GM12865 (cell line): ENCODE measurements at places on chromosomes 5 and 9.

GRCh38 chr9:14133394-14133793 lies 180.5 kb downstream of the NFIB start:
- DNase-seq = no peak

GRCh38 chr5:99059685-99060084 lies 130.9 kb upstream of the CHD1 start:
- peak; percentile 26 for DNase-seq

GRCh38 chr9:137311171-137311985 lies 9.3 kb upstream of the NRARP start:
- DNase-seq = no peak

DNA sequence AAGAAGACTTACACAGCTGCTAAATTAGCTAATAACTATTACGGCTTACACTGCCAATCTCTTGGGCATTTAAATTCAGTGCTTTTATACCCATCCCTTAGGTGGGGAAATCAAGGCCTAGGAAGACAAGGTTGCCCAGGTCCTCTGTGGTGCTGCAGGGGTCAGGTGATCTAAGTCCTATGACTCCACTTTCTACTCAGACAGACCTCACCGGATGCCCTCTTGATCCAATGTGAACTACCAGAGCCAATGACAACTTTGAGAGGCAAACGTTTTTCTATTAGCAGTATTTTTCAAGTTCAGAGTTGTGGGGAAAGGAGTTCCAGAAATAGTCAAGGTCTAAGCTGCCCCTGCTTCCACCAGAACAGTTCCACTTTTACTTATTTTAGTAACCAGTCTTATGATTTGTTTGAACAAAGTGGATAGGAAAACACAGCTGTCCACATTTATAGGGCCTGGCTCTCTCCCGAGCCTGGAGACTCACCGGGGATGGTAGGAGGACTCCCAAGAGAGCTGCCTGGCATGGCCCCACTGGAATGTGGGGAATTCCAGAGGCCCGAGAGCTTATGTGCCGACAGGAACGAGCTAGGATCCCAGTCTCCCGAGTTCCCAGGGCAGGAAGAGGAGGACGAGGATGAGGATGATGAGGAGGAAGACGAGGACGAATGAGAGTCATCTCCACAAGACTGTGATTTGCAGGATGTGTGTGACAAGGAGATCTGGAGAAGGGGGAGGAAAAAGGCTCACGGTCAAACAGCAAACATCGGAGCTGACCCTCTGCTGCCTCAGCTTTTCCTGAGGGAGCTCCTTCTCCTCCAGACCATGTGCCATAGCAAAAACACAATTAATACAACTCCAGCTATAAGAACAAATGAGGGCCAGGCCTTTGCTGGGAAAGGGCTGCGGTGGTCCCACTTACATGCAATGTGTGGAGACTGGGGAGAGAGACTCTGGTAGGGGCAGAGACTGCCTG lies 16.7 kb downstream of the FAM193B start:
- no peak for DNase-seq

GRCh38 chr5:155416765-155417164 lies 403.2 kb downstream of the KIF4B start:
- DNase-seq = no peak

- DNase-seq = no peak
Observed at GRCh38 chr5:142213077-142213476, 104.5 kb downstream of the NDFIP1 start.

DNA sequence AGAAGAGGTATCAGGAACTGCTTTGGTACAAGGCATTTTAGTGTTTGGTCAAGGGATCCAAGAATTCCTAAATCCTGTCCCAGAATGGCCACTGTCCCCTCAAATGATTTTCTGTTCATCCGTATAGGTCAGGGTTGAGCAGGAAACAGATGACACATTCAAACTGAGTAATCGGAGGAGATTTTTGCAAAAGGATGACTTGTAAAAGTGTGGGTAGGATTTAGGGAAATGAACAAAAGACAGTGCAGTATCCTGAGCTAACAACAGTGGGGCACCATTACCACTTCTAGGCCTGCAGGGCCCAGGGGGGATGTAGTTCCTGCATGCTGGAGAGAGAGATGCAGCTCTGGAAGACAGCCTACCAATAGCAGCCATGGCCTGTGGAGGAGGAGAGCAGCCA lies 290.1 kb downstream of the ZSWIM6 start:
- no peak for DNase-seq

- DNase-seq = peak; percentile 49
Observed at GRCh38 chr5:153974131-153974812, 64.4 kb downstream of the FAM114A2 start.

DNA sequence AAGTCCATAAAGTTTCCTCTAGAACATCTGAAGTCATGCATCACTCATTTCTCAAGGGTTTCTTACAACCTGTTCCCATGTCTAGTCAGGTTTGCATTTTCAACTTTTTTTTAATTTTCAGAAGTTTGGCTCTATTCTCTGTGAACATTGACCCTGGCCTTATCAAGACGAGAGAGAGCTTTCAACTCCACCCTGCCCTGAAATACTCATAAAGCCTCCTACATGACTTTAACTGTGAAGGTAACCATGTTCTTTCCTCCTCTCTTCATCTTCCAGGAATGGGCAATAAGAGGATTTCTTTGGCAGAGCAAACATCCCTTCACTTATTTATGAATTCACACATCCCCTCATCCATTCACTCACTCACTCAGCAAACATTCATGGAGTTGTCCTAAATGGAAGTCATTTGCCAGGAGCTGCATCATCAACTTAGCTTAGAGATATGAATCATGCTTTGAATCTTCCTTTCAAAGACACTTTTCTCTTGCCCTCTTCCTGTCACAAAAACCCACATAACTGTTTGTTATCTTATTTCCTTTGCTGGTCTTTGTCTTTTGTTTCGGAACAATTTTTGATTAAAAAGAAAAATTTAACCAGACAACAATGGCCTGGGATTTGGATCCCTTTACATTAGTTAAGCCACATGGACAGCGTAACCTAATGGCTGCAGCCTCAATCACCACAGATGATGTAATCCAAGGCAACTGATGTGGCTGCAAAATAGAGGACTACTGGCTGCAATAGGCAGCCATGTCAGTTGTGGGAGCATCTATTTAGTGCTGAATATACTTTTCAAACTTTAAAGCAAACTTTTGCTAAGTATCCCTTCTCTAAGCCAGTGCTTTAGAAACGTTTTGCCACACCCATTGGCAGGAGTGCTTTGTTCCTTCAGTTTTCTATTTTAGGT lies 43.0 kb upstream of the GNAQ start:
- DNase-seq = no peak

- DNase-seq = peak; percentile 78
Observed at GRCh38 chr5:62306896-62307689, 1.1 kb downstream of the KIF2A start.

- DNase-seq = peak; percentile 35
Observed at GRCh38 chr5:15598294-15598902, 98.4 kb downstream of the FBXL7 start.

DNA sequence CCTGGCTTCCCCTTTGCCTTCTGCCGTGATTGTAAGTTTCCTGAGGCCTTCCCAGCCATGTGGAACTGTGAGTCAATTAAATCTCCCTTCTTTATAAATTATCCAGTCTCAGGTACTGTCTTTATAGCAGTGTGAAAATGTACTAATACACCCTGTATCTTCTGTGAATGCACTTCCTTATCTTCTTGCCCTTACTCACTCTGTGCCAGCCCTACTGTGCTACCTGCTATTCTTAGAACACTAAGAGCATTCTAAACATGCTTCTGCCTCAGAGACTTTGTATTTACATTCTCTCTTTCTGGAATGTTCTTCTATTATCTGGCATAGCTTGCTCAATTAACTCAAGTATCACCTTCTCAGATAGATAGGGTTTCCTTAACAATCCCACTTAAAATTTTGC lies 164.4 kb upstream of the EDIL3 start:
- DNase-seq = no peak

DNA sequence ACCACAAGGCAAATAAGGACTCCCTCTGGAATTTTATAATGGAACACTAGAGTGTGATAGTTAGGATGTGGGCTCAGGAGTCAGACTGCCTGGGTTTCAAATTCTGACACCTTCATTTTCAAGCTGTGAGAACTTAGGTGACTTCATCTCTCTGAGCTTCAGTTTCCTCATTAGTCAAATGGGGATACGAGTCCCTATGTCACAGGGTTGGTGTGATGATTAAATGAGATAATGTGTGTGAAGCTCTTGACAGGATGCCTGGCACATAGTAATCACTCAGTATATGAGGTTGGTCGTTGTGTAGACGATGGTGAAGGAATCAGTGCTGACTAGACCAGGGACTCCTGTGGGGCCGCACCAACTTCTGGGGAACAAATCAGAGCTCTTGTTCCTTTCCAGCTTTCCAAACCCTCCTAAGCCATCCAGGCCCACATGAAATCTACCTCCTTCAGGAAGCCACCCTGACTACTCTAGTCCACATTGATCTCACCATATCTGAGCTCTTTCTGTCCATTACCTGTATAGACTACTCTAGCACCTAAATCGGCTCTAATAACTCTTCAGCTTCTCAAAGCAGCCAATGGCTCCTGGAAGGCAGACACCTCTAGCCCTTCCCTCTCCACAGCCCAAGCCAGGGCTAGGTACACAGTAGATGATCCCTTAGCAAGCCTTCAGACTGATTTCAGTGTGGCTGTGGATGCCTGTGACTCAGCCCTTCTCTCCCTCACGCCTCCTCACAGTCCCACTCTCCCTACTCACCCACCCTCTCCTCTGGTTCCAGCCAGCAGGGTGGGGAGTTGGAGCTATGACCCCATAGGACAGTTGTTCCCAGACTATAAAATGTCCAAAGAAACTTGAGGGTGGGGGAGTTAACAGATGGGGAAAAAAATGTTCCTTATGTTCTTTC lies 2.5 kb upstream of the TCF7 start:
- DNase-seq = peak; percentile 72

DNA sequence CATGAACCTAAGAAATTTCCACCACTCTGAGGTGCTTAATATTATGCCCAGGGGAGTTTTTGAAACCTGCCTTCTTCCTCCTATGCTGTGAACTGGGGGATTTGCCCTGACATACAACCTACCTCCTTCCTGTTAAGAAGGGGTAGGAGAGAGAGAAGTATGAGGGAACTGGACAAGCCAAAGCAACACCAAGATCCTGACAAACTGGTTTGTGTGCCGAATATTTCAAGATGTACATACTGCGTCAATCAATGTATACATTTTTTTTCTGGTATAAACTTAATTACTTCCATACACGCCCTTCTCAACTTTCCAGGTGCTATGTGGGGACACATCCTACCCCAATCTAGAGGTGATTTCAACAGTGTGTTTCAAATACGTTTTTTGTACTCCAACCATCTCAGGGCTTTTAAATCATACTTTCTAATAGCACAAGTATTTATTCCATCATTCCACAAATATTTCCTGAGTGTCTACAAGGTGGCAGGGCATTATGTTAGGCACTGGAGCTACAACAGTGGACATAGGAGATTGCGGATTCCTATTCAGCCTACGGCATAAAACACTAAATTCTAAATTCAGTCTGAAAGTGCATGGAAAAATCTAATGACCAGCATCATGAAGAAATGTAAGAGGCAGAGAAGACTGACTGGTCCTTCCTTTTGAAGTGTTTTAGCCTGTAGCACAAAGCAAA lies 70.1 kb upstream of the IFNK start:
- DNase-seq = no peak

DNA sequence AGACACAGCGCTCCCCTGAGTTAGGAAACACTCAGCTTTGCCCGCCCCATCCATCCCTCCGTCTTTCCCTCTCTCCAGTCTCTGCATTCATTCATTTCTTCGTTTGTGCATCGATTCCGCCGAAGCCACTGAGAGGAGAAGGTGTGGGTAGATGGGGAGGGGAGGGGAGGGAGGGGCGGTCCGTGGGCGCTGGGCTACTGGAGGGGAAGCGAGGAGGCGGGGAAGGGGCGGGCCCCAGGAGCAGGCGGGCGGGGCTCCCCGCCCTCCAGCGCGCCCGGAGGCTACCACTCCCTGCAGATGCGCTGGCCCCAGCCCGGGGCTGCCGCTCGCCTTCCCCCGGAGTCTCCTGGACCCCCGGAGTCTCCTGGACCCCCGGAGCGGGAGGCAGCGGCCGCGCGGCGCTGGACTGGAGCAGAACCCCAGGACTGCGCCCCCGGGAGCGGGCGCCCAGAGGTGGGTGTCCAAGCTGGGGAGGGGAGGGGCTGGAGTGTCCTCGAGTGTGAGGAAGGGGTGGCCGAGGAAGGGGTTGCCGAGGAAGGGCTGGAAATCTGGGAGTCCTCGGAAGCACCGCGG lies 159.5 kb downstream of the C9orf152 start:
- DNase-seq = peak; percentile 91

GRCh38 chr9:88077071-88077617 lies 61.1 kb downstream of the SPATA31C2 start:
- no peak for DNase-seq

GRCh38 chr5:172110921-172111851 lies 76.8 kb downstream of the STK10 start:
- DNase-seq = peak; percentile 96

- no peak for DNase-seq
Observed at GRCh38 chr5:175745210-175745609, 87.3 kb downstream of the HRH2 start.

- no peak for DNase-seq
Observed at GRCh38 chr9:93086447-93087224, 9.4 kb upstream of the CARD19 start.

DNA sequence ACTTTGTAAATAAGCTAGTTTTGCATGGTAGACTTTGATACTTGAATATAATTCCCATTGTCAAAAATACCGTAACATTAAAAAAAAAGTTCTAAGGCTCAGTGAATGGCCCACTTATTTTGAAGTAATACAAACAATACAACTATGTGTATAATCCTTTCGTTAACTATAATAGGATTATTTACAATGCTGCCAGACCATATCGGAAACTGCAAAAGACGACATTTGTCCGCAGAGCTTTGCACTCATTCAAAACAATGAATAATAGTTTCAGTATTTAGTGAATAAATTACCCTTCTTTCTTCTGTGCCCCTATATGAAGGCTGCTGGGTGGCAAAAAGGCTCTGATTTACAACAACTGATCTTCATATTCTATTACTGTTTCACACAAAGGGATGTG lies 121.8 kb downstream of the DROSHA start:
- no peak for DNase-seq

GRCh38 chr9:93774331-93775102 lies 180.6 kb downstream of the BARX1 start:
- DNase-seq = no peak

- DNase-seq = no peak
Observed at GRCh38 chr5:51148437-51148836, 234.8 kb upstream of the ISL1 start.

DNA sequence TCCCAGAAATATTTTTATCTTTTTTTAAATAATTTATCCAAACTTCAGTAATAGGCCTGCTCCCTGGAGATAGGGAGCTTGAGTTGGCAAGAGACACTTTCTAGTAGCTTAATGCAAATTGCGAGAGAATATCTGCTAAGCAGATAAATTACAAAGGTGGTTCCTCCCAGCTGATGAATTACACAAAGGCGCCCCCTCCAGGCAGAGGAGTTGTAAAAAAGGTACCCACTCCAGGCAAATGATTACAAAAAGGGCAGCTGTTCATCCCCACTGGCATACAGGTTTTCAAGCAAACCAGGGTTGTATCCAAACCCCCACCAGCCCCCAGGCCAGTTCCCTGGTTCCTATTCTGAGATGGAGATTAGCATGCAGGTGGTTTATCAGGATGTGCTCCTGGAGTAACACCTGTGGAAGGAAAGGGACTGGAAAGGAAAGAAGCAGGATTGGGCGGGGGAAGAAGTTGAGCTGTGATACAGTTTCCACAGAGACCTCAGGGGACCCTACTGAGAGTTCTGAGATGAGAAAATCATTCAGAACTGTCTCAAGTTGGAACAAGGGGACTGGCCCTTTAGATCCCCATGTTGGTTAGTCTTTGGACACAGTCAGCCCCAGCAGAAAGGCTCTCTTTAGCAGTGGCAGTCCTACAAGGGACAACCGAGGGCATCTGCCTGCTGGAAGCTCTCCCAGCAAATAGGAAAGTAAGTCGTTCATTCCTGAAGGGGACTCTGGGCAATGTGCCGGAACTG lies 25.5 kb downstream of the ESM1 start:
- peak; percentile 25 for DNase-seq
